Gastroesophageal sphincter (tissue), 4 donors: ENCODE measurements at places on chromosomes 1 and 21.

DNA sequence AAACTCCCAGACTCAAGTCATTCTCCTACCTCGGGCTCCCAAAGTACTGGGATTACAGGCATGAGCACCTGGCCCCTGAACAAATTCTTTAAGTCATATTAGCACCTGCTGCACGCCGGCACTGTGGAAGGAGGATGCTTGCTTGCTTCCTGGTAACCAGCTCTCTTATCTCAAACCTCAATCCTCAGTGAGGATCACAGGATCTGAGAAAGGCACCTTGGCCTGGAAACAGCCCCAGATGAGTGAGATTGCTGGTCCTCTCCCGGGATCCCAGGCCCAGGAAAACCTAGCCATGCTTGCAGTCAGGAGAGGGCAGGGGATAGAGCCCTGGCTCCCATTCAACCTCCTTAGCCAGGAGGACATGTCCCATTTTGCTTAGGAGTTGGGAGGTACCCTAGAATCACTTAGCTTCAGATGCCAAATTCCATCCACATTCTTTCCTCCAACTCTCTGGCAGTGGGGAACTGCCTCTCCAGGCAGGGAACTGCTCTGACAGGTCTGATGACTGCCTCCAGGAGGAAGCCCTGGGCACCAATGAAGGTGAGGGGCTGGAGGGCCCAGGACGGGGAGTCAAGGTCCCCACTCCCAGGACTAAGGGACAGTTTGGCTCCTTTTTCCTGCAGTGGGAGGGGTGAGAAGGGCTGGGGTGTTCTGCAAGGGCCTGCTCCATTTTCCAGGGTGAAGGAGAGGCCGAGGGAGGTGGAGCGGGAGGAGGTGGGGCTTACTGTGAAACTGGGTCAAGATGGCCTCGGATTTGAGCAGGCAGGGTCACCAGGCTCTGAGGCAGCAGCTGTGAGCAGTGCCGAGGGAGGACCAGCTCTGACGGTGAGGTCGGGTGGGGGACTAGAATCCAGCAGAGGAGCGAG is 9.5 kb downstream of the GPR37L1 start:
- no peaks in the 10 kb centered on the region for H3K27me3 ChIP-seq
- H3K36me3 ChIP-seq: no peaks in the 10 kb centered on the region
- H3K4me3 ChIP-seq: no peak overlapping the region
- peaks cover 3% of the 10 kb centered on the region for H3K4me1 ChIP-seq

- H3K4me3 ChIP-seq: no peak overlapping the region
- H3K36me3 ChIP-seq: no peaks in the 10 kb centered on the region
- no peak overlapping the region for H3K27ac ChIP-seq
- no peaks in the 10 kb centered on the region for H3K4me1 ChIP-seq
- no peak for ATAC-seq
Measured at GRCh38 chr1:60891765-60892164, 190.6 kb upstream of the NFIA start.

- no peak for ATAC-seq
- H3K27ac ChIP-seq: peak overlapping the region; percentile 68
- H3K4me1 ChIP-seq: peaks cover 5% of the 10 kb centered on the region
- no peaks in the 10 kb centered on the region for H3K27me3 ChIP-seq
Measured at GRCh38 chr1:15966081-15966955, 9.6 kb downstream of the ZBTB17 start.

- H3K4me3 ChIP-seq: no peak overlapping the region
- peak overlapping the region; percentile 60 for H3K27ac ChIP-seq
Measured at GRCh38 chr1:7491109-7491817, 279.8 kb upstream of the VAMP3 start.

DNA sequence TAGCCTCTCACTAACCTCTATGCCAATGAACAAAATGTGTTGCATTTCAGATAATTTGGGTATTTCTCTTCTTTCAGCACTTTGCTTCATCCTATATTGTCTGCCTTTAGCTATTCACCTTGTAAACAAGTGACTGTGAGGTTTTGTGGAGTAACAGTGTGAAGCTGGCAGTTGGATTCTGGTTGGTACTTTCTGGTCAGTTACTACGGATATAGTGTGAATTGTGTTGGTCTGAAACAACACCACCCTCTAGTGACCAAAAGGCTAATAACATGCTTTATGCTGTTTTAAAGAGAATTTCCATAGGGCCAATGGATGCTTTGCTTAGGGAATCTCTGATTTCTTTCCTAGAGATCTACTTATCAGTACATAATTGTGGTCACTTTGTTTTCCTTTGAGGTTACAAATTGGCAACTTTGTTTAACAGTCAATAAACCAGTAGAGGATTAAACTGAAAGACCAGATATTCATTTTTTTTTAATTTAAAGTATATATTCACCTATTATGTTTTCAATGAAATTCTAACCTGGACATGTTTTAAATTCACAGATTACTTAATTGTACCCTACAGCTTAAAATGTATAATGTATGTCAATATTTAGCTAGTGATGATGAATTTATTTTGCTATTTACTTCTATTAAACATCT is 2.5 kb upstream of the PTGER3 start:
- peaks cover 23% of the 10 kb centered on the region for H3K27me3 ChIP-seq
- H3K36me3 ChIP-seq: no peaks in the 10 kb centered on the region
- ATAC-seq: peak; percentile 45
- H3K4me1 ChIP-seq: no peaks in the 10 kb centered on the region
- no peak overlapping the region for H3K4me3 ChIP-seq

- H3K4me1 ChIP-seq: no peaks in the 10 kb centered on the region
- H3K27ac ChIP-seq: no peak overlapping the region
- no peak overlapping the region for H3K4me3 ChIP-seq
- no peak for ATAC-seq
Measured at GRCh38 chr1:230575886-230576500, 66.3 kb upstream of the COG2 start.

- H3K27me3 ChIP-seq: no peaks in the 10 kb centered on the region
- no peak overlapping the region for H3K4me3 ChIP-seq
- H3K36me3 ChIP-seq: no peaks in the 10 kb centered on the region
- H3K4me1 ChIP-seq: peaks cover 67% of the 10 kb centered on the region
- no peak for ATAC-seq
Measured at GRCh38 chr1:25621876-25622275, 5.3 kb downstream of the MAN1C1 start.

GRCh38 chr1:41769068-41769467 is 149.7 kb downstream of the HIVEP3 start:
- H3K4me3 ChIP-seq: no peak overlapping the region
- no peaks in the 10 kb centered on the region for H3K27me3 ChIP-seq
- H3K36me3 ChIP-seq: no peaks in the 10 kb centered on the region

DNA sequence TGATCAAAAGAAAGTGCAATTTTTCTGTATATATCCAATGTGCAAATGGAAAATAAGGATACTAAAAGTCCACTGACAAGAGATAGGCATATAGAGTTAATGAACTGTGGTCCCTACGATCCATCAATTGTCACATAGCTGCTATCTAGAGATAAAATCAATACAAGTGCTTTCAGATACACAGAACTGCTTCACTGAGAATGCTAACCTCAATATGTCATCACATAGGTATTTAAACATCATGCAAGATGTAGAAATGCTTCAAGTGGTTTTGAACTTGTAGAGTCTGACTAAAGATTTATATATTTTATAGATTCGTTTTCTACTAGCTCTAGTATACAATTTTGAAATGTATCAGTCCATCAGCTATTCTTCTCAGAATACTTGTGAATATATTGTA is 1604.7 kb downstream of the PLA2G4A start:
- no peaks in the 10 kb centered on the region for H3K27me3 ChIP-seq
- no peak overlapping the region for H3K27ac ChIP-seq
- ATAC-seq: no peak

DNA sequence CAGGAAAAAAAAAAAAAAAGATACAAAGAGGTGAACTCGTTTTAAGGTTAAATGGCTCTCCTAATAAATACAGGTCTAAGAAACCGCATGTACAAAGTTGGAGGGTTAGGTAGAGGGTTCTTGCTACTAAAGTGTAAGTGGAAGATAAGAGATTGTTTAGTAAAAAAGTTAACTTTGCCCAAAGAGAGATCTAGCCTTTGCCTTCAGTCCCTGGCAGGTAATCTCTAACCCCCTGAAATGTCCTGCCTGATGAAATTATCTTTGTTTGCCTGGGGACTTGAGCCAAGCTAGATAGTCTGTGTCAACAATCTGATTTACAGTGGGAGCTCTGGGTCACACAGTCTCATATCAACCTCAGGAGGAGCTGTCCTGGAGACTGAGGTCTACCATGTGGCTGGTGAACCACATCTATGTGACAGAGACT is 57.6 kb downstream of the TRIM33 start:
- no peaks in the 10 kb centered on the region for H3K36me3 ChIP-seq
- H3K4me3 ChIP-seq: no peak overlapping the region
- no peak overlapping the region for H3K27ac ChIP-seq
- ATAC-seq: no peak
- no peaks in the 10 kb centered on the region for H3K4me1 ChIP-seq

DNA sequence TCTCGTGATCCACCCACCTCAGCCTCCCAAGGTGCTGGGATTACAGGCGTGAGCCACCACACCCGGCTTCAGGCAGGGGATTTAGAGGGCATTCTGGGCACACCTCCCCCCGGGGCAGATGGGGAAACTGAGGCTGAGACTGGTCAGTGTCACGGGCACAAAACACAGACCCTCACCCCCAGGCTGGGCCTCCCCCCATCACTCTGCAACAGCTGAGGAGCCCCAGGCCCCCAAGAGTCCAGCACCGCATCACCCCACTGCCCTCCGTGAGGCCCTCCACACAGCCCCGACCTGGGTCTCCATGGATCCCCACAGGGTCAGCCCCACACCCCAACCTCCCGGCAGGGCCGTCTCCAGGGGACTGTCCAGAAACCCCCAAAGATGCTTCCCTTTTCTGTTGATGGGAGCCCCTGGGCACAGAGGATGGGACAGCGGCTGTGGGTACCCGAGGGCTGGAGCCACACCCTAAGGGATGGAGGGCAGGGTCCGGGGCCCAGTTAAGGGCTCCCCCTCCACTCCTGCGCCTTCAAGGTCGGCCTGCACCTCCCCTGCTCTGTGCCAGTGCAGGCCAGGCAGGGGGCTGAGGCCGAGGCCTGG is 11.0 kb downstream of the TNFRSF14 start:
- peak; percentile 16 for ATAC-seq
- no peak overlapping the region for H3K27ac ChIP-seq
- H3K4me1 ChIP-seq: no peaks in the 10 kb centered on the region
- no peak overlapping the region for H3K4me3 ChIP-seq
- H3K36me3 ChIP-seq: no peaks in the 10 kb centered on the region

DNA sequence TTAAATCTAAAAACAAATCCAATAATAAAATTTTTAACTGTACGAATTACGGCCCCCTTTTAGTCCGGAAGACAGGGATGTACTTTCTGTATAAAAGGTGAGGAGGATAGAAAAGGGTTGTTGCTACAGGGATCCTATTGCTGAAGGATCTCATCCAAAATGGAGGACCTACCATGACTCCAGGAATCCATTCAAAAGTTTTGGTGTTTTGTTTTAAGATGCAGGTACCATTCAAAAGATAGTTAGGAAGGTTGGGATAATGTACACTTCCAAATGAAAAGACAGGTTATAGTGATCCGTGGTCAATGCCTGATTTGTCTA is 1.3 kb upstream of the ENAH start:
- H3K4me3 ChIP-seq: peak overlapping the region; percentile 92
- no peak for ATAC-seq
- H3K27ac ChIP-seq: peak overlapping the region; percentile 99
- peaks cover 23% of the 10 kb centered on the region for H3K4me1 ChIP-seq

GRCh38 chr1:41379738-41380130 is 18.5 kb downstream of the FOXO6 start:
- ATAC-seq: no peak
- H3K4me1 ChIP-seq: peaks cover 46% of the 10 kb centered on the region
- no peaks in the 10 kb centered on the region for H3K36me3 ChIP-seq

- H3K27me3 ChIP-seq: no peaks in the 10 kb centered on the region
- H3K4me3 ChIP-seq: no peak overlapping the region
- no peaks in the 10 kb centered on the region for H3K4me1 ChIP-seq
- H3K27ac ChIP-seq: no peak overlapping the region
- H3K36me3 ChIP-seq: no peaks in the 10 kb centered on the region
- no peak for ATAC-seq
Measured at GRCh38 chr1:227219715-227220292, 98.5 kb downstream of the CDC42BPA start.

DNA sequence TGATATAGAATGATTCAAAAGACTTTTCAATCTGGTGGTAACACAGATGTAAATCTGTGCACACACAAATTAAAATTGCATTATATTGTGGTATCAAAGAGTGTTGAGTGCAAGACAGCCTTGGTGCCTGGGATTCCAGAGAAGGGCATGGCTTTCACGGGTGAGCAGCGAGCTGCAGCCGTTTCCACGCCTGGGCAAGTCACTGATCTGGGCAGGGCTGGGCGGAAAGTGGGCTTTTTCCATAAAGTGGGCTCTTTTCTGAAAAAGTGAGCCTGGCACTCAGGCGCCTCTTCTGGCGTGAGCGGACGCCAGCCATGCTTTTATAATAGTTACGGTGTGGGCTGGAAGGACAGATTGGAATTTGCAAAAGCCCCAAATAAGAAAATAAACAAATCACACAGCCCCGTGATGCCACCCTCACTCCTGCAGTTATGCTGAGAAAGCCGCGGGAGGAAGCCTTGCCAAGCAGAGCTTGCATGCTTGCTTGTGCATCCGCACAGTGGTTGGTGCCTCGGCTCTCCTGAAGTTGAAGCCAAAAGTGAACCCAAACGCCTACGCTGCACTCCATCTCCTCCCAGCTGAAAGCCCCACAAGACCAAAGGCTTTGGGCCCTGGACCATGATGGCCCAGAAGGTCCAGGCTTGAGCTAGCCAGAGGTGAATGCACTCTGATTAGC is 7.1 kb upstream of the C1orf115 start:
- no peak overlapping the region for H3K27ac ChIP-seq
- no peak for ATAC-seq
- H3K4me3 ChIP-seq: no peak overlapping the region
- H3K4me1 ChIP-seq: no peaks in the 10 kb centered on the region
- no peaks in the 10 kb centered on the region for H3K36me3 ChIP-seq

DNA sequence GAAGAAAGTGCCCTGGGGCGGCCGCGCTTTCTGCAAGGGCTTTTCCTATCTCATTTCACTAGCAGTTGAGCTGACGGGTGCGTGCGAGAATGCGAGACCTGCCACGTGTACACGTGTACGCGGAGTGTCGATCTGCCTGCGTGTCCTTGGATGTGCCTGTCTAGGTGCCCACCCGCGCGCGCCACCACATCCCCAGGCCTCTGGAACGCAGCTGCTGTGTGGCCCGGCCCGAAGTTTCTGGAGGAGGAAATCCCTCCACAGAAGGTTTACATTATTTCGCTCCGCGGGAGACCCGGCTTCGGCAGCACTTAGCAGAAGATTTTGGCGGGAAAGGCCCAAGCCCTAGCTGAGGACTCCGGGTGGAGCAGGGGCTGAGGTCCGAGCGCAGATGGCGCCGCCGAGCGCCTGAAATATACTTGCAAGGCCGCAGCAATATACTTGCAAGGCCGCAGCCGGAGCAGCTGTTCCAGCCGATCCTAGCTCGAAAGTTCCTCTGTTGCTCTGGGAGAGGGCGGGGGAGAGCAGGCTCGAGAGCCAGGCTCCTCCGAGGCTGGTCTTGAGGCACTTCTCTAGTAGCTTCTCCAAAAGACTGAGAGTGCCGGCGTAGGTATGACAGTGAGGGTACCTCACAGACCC is 3.9 kb downstream of the TBX15 start:
- no peak for ATAC-seq
- no peaks in the 10 kb centered on the region for H3K36me3 ChIP-seq

DNA sequence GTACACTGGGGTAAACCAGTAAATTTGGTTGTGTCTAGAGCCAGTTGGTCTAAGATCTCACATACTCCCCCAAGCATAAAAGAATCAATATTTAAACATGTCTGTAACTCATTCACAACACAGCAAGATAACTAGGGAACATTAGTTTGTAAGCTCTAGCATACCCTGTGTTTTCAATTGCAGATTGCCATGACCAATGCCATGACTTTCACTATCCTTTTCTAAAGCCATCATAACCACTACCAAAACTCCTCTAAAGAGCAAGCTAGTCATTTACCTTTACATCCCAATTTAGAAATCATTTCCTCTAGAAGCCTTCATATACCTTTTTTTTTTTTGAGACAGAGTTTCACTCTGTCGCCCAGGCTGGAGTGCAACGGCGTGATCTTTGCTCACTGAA is 56.5 kb upstream of the PLA2G4A start:
- no peaks in the 10 kb centered on the region for H3K36me3 ChIP-seq
- H3K27ac ChIP-seq: no peak overlapping the region
- no peaks in the 10 kb centered on the region for H3K27me3 ChIP-seq
